ENCODE measurements at places on chromosomes 12 and 14. TPM values are rescaled to one million over a fixed set of nuclear protein-coding genes. Genes with fewer than 3 reads are reported as not detected.

Gene LRRC10
- total RNA-seq: not detected

Gene NANOG
- total RNA-seq: 0.27 TPM

DNA sequence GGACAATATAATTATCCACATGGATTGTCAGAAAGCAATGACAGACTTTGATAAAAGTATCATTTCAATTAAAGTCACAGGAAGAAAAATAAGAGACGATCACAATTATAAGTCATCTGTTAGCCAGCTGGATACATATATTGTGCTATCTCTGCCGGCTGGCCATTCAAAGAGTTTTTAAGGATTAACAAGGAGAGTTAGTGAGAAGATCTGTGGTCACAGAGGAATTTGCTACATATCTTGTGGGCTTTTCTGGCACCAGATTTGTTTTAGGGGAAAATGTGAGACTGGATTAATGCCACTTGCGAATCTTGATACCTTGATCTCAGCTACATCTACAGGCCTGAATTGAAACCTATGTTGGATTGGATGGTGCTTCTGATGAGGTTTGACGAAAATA lies 90.9 kb upstream of the MANSC4 start:
- DNase-seq: no peak

- DNase-seq: no peak
Observed at GRCh38 chr14:37196604-37197420, 925 bp upstream of the MIPOL1 start.

Gene ACOT4
- 1.8 TPM for total RNA-seq

DNA sequence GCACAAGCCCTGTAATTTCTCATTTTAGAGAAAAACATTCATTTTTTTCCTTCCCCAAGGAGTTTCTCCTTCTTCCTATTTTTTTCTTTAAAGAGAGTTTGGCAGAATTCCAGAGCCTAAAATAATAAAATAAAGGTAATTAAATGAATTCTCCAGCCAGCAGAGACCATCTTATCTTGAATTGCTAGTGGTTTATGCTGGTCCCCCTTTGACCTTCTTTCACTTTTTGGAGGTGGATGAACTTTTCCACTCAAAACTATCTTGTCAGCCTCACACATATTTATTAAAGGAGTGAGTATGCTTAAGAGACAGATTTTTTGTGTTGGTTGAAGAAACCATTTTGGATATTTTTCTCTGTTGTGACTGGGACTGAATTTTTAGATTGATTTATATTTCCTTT lies 47.6 kb downstream of the ADIPOR2 start:
- no peak for DNase-seq

DNA sequence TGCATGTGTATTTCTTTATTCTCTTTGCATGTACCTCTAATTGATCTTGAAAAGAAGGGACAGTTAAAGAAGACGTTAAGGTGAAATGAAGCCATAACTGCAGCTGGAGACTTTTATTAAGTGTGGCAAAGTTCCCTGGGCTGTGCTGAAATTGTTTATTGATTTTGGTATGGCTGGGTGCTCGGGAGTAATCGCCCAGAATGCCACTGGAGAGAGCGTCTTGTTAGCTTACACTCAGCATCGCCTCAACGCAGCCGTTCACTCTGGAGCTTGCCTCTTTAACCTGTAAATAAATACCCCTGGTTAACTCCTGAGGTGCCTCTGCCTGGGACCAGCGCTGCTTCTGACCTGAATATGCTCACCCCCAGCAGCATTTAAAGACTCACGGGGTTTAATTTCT lies 98.6 kb downstream of the GPATCH2L start:
- no peak for DNase-seq

DNA sequence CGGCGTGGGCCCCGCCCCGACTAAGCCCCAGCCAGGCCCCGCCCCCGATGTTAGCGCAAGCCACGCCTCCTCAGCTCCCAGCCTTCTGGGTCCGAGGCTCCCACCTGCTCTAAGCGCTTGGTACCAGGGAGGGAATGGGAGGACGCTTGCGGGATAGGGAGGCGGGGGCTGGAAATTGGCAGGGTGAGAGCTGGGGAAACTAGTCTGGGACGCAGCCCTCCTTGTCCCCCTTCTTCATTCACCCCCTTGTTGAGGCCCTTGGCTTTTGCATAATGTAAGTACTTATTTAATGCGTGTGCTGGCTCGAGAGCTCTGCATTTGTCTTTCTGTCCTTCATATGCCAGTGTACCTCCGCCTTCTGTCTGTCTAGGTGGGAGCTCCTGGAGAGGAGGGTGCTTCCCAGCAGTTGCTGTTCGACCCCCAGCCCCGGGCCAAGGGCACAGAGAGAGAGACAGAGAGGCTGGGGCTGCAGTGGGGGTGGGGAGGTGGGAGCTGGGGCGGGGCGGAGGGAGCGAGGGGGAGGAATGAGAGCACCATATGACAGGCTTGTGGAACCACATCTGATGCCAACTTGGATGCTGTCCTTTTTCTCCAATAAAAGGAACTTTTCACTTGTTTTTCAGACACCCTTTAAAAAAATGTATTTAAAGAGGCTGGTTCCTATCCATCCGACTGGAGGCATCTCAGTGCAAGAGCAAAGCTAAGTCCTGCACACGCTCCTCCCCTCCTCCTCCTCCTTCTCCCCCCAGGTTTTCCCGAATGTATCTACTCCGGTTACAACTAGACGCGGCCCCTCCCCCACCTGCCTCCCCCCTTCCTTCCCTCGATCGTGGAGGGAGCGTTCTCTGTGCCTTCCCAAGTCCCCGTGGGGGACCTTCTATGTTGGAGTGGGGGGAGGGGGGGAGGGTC lies 25.6 kb upstream of the MAP1LC3B2 start:
- DNase-seq: peak; percentile 37

Measured in thoracic aorta (tissue), 2 donors.